ENCODE measurements at places on chromosomes 1 and 21. TPM values are rescaled to one million over a fixed set of nuclear protein-coding genes. Genes with fewer than 3 reads are reported as not detected.

The SYDE2 gene
- 25.2 TPM for total RNA-seq

- no peak for DNase-seq
Measured at GRCh38 chr1:197320991-197321531, 53.0 kb downstream of the CRB1 start.

DNA sequence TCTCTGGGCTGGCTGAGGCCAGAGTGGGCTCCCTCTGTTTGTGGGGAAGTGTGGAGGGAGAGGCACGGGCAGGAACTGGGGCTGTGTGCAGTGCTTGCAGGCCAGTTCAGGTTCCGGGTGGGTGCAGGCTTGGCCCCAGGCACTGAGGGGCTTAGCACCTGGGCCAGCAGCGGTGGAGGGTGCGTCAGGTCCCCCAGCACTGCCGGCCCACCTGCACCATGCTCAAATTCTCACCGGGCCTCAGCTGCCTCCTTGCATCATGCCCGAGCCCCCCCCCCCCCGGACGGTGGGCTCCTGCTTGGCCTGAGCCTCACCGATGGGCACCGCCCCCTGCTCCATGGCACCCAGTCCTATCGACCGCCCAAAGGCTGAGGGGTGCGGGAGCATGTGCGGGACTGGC is 26.3 kb upstream of the FCGR2A start:
- DNase-seq: no peak

DNA sequence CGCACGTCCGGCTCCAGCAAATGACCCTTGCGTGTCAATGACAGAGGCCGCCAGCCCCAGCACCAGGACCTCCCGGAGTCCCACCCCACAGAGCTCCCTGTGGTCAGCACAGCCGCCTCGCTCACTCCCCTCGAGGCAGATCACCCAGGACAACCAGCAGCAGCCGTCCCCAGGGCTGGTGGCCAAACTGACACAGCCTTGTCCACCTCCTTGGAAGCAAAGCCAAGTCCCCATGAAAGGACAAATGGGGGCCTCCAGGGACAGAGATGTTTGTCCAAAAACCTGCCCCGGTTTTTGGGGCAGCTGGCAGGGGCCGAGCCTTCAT is 2.1 kb downstream of the KRTAP10-10 start:
- no peak for DNase-seq

All from heart left ventricle (tissue), 16 donors.